ENCODE measurements at places on chromosomes 1 and 21.

- DNase-seq, result no peak
These were observed 145.4 kb downstream of the C1orf21 start for GRCh38 chr1:184532199-184532598.

DNA sequence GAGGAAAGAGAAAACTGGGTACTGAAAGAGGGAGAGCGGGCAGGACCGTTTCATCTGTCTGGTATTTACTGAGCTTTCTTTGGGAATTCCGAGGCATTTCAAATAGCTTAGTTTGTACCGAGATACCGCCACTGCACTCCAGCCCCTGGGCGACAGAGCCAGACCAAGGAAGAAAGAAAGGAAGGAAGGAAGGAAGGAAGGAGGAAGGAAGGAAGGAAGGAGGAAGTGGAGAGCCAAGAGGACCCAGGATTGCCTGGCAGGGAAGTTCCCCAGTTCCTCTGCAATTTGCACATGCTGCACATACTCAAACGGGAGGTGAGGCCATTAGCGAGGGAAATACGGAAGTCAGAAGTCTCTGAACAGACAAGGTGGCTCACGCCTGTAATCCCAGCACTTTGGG is 961 bp upstream of the FUCA1 start:
- DNase-seq, result no peak

GRCh38 chr1:34320053-34320669 is 143.5 kb downstream of the C1orf94 start:
- DNase-seq, result no peak

GRCh38 chr1:211752951-211753486 is 77.5 kb downstream of the LPGAT1 start:
- no peak for DNase-seq

GRCh38 chr1:70442490-70442889 is 31.4 kb downstream of the CTH start:
- DNase-seq, result no peak

DNA sequence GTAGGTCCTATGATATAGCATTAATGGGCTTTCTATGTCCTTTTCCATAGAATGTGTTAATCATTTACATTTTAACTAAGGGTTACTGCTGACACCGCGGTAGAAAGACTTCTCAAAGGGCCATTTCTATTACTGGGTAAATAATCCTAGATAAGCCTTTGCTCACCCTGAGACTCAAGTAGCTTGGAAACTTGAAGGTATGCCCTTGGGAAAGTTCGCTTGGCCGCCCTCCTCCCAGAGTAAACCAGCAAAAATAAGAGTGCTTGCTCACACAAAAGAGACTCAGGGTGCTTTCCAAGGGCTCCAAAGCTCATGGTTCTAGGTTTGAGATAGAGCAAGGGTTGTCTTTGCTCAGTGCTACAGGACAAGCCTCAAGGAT is 85.8 kb upstream of the TMPRSS2 start:
- DNase-seq, result no peak

- DNase-seq, result no peak
These were observed 124.2 kb upstream of the ETV3 start for GRCh38 chr1:157262422-157262821.

- DNase-seq, result no peak
These were observed 27.7 kb downstream of the TRAPPC10 start for GRCh38 chr21:44039828-44040227.

DNA sequence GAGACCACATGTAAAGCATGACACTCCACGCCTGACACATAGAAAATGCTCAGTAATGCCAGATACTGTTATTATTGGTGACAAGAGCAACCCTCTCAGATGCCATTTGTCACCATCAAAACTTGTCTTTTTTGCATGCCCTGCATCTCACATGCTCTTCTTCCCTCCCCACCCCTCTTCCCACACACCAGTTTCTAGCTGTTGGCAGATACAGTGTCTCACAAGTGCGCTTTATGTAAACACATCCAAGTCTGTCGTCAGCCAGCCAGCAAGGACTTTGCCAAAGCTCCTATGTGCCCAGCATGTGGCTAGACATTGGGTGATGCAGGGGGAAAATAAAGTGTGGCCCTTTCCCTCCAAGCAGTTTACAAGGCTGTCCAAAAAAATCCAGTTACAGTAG is 44.9 kb upstream of the EPHA8 start:
- DNase-seq, result no peak

DNA sequence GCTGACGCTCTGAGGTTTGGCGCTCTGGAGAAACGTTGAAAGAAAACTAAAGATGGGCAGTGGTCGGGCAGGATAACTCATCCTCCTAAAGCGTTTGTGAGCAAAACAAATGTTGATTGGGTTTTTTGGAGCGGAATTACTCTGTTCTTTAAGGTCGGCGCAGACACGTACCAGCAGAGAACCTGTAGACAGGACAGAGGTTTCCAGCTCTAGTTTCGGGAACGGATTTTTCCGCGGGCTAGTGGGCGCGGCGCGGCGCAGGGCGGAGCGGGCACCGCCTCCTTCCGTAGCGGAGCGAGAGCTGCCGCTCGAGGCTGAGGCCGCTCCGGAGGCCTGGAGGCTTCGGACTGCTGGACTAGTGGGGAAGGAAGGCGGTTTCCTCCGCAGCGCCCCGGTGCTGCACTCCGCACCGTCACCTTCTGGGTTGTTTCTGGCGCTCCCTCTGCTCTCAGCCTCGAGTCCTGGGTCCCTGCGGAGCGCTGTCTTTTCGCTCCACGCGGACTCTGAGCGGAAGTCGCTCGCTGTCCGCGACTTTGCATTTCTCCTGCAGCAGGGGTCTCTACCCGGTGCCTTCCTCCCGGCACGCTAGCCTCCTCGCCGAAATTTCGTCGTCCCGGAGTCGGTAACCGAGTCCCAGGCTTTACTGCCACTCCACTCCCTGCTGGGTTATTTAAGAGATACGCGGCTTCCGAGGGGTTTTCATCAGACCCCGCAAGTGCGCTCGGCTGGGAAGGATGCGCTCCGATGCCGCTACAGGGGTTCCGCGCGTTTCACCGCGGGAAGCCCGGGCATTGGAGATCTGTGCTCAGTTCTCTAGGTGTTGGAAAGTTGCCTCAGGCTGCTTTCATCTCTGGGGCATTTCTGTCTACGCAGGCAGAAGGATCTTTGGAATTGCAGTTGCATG is 7.0 kb downstream of the FOXD2 start:
- DNase-seq, result no peak

DNA sequence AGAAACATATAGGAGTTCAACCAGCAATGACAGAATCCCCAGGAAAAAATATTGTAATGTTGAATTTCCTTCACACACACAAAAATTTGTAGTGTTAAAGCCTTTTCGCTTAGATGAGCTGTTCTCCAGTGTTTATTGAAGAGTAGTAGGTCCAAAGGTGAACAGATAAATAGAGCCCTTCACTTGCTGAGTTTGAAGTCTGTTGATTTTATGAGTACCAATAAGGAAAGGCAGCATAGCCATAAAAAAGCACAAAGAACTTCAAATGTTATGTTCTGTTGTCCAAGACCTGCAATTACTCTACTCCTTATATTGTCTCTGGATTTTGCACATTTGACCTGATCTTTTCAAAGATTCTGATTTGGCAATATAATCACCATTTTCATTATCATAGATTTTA is 362.7 kb upstream of the B3GALT2 start:
- DNase-seq, result no peak

- DNase-seq, result no peak
These were observed 638.5 kb upstream of the CAMK1G start for GRCh38 chr1:208944981-208945451.

Measured in NCI-H524 (cell line).